ENCODE measurements at places on chromosomes 16 and 17.

- ATAC-seq = no peak
Observed at GRCh38 chr17:49579522-49579921, 3.9 kb downstream of the NXPH3 start.

- no peak for ATAC-seq
Observed at GRCh38 chr17:35192708-35193107, 1.5 kb downstream of the SLC35G3 start.

DNA sequence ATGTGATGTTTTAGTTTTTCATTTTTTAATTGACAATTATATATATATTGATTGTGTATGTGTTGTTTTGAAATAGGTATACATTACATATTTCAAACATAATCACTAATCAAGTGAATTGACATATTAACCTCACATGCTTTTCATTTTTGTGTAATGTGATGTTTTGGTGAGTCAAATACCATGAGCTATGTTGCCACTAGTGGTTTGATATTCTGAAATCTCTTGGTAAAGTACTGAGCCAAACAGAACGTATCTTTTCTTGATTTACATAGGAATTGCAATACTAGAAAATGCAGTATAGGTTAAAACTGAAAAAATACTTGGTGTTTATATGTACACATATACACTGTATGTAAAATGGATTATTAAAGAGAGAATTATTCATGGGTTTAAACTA is 65.2 kb upstream of the SIAH1 start:
- no peak for ATAC-seq

DNA sequence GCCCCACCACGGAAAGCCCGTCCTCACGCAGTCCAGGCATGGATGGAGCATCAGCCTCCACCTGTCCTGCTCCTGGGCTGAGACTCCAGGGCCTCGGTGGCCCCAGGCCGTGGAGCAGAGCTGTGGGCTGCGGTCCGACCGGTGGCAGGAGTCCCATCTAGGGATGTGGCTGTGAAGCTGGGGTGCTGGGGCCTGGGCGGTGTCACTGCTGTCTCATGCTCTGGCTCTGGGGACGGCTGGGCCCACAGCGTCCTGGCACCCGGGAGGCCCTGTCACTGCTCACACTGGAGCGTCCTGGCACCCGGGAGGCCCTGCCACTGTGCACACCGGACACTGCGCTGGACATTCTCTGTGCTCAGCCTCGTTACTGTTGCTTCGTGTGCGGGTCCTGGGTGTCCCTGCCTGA is 8.4 kb downstream of the BAIAP2 start:
- ATAC-seq = no peak

DNA sequence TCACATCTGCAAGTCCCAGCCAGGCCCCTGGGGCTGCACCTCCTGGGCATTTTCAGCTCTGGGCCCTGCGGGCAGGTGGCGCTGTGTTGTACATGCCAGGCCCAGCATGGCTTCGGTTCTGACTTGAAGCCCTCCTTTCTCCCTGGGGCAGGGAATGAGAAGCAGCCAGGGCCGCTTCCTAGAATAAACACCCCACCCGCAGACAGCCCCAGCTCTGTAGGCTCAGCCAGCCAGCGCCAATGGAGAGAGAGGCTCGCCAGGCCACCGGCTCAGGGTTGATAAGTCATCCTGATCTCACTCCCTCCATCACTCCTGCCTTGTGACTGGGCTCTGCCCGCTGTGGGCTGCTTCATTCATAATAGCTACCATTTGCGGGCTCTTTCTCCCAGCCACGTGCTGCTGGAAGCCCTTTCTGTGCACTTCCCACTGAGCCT is 6.0 kb upstream of the GLIS2 start:
- no peak for ATAC-seq

DNA sequence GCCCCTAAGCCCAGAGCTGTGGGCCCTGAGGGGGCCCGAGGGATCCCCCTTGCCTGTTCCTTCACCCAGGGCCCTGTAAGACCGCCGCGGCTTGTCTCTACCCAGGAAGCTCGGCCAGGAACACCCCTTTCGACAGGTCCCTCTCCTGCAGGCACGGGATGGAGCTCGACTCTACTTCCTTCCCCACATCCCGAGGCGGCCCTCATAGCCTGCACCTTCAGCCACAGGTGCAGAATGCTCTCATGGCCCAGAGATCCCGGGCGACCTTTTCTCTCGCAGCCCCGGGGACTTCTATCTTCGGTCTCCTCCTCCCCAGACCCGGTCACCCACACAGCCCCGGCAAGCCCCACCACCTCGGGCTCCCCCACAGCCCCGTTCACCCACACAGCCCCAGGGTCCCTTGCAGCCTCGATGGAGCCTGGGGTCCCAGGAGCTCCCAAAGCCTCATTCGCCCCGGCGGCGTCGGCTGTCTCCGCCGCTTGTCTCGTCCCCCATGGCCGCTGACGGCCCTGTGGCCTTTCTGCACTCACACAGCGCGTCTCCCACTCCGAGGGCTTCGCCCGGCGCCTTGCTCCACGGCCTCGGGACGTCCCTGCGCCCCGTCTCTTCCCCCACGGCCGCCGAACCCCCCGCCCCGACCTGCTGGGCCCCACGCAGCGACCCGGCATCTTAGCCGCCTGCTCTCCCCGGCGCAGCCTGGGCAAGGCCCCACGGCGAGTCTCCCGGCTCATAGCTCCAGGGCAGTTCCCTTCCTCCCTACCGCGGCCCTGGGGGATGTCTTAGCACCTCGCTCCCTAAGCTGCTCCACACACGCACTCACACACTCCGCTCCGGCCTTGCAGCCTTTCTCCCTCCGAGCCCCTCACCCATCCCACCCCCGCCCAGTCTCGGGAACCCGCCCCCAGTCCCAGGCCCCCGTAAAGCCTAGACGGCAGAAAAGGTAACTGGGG is 650 bp downstream of the KIAA0753 start:
- peak; percentile 9 for ATAC-seq

DNA sequence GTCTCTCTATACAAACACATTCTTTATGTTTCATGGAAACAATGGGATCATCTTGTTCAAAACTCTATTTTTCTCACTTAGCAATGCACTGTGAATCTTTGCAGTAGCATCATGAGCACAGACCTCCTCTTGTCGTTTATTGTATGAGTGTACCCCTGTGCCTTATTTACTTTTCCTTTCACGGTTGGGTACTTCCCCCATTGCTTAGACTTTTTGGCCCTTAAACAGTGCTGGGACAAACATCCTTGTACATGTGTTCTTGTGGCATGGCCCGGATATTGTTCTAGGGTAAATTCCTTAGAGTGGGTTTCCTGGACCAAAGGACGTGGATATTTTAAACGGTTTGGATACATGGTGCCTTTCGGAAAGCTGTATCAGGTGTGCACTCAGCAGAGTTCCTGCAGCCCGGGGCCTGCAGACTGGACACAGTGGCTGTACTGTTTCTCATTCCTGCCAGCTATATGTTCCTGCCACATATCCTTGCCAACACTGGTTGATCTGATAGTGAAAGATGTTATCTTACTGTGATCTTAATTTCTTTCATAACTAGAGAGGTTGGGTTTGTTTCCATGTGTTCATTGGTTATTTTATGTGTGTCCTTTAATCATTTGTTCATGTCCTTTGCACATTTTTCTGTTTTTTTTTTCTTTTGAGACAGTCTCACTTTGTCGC is 111.1 kb downstream of the OR1D5 start:
- ATAC-seq = no peak

GRCh38 chr16:5971924-5972323 is 874.3 kb upstream of the EEF2KMT start:
- no peak for ATAC-seq
